Peyer's patch (tissue), 4 donors: ENCODE measurements at places on chromosomes 4 and X. TPM values are rescaled to one million over a fixed set of nuclear protein-coding genes. Genes with fewer than 3 reads are reported as not detected.

ENPEP gene
- total RNA-seq = 502 TPM

CDKN2AIP gene
- total RNA-seq = 17.9 TPM

BST1 gene
- total RNA-seq = 42.0 TPM

VSIG4 gene
- 42.9 TPM for total RNA-seq

GPC4 gene
- 7.4 TPM for total RNA-seq

SPANXN3 gene
- total RNA-seq = not detected

ELMOD2 gene
- 31.8 TPM for total RNA-seq
